Thoracic aorta (tissue), 2 donors: ENCODE measurements at places on chromosomes 11 and 22.

- no peaks in the 10 kb centered on the region for H3K36me3 ChIP-seq
- no peak for DNase-seq
- no peak overlapping the region for H3K27ac ChIP-seq
- no peaks in the 10 kb centered on the region for H3K27me3 ChIP-seq
- H3K4me3 ChIP-seq: no peak overlapping the region
- peaks cover 13% of the 10 kb centered on the region for H3K4me1 ChIP-seq
Measured at GRCh38 chr11:69220561-69221051, 64.9 kb downstream of the SMIM38 start.

GRCh38 chr11:134506046-134506445, 94.0 kb upstream of the B3GAT1 start:
- H3K4me1 ChIP-seq: no peaks in the 10 kb centered on the region
- no peak overlapping the region for H3K27ac ChIP-seq
- H3K27me3 ChIP-seq: no peaks in the 10 kb centered on the region

DNA sequence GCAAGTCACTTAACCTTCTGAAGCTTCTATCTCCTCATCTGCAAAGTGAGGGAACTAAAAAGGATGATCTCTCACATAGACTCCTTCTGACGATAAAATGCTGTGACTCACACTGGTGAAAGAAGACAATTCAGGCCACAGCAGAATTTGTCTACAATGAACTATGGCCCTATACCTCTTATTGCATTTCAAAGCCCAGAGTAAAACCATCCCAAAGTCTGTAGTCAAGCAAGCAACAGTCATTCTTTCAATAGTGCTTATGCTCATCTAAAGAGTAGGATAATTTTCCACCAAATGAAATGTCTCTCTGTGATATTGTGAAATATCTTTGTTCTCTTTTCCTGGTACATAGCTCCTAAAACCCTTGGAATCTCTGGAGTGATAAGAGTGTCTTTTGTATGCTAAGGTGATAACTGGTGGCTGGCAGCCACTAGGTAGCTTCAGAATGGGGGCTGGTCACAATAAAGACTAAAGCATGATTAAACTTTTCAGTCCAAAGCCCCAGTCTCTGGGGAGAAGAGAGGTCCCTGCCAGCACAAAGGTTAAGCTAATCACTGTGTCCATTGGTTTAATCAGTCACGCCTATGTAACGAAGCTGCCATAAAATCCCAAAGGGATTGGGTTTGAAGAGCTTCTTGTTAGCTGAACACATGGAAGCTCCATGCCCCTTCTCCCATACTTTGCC, 30.8 kb downstream of the SYTL2 start:
- H3K27ac ChIP-seq: no peak overlapping the region
- no peaks in the 10 kb centered on the region for H3K36me3 ChIP-seq
- H3K4me1 ChIP-seq: no peaks in the 10 kb centered on the region
- DNase-seq: no peak

- H3K27me3 ChIP-seq: no peaks in the 10 kb centered on the region
- no peaks in the 10 kb centered on the region for H3K4me1 ChIP-seq
- DNase-seq: no peak
- H3K36me3 ChIP-seq: no peaks in the 10 kb centered on the region
Measured at GRCh38 chr11:3623767-3624458, 17.9 kb downstream of the ART5 start.

DNA sequence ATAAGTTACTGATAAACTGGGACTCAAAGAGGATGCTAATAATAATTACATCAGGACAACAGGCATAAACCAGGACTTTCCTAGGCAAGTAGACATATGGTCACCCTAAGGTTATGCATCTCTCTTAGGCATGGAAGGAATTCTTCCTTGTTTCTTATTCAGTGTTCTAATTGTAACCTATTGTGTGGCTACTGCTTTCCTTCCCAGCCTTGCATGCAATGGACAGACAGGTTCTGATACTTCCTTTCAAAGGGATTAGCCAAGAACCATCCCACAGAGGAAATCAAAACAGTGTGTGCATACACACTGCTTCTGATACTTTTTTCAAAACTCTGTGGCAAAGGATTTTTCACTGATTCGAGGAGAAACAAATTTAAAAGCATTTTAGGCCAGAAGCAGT, 48.3 kb downstream of the RRAS2 start:
- no peak overlapping the region for H3K27ac ChIP-seq
- no peak overlapping the region for H3K4me3 ChIP-seq
- peaks cover 64% of the 10 kb centered on the region for H3K4me1 ChIP-seq
- H3K27me3 ChIP-seq: no peaks in the 10 kb centered on the region

- no peak for DNase-seq
- H3K27me3 ChIP-seq: no peaks in the 10 kb centered on the region
- no peak overlapping the region for H3K4me3 ChIP-seq
- no peaks in the 10 kb centered on the region for H3K4me1 ChIP-seq
- no peak overlapping the region for H3K27ac ChIP-seq
- no peaks in the 10 kb centered on the region for H3K36me3 ChIP-seq
Measured at GRCh38 chr22:49523374-49524008, 304.2 kb downstream of the BRD1 start.

DNA sequence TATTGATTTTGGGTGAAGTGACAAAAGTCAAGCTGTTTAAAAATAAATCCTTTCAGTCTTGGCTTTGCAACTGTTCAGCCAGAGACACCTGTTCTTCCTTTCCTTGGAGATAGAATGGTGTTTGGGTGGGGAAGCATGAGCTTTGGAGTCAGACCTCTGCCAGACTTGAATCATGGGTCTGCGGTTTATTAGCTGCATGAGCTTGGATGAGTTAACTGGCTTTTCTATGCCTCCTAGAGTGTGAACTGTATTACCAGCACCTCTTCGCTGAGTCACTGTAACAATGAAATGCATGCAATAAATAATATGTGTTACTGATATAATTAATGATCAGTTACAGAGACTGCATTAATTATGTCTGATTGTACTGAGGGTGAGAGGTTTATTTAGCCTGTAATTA, 13.5 kb upstream of the MYEOV start:
- H3K36me3 ChIP-seq: no peaks in the 10 kb centered on the region
- no peak overlapping the region for H3K4me3 ChIP-seq
- no peak overlapping the region for H3K27ac ChIP-seq
- no peaks in the 10 kb centered on the region for H3K27me3 ChIP-seq
